NCI-H1417 treated with DMSO at 0.1 percent for 48 hours (cell line): ENCODE measurements at places on chromosomes 1 and 21.

DNA sequence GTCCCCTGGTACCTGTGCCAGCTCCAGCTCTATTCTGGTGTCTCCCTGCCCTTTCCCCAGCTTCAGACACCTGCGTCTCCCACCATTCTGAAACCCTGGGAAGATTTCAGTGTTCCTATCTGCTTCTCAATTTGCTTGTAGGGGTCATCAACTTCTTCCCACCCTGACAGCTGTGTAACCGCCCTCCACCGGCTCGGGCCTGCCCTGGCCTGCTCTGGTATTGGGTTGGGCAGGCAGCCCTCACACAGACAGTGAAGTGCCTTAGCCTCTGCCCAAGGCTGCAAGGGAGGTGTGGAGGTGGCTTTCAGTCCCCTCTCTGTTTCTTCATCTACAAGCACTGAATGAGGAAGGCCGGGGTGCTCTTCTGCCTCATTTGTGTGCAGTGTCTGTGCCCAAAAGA is 97.2 kb downstream of the LAMC2 start:
- no peak for DNase-seq

DNA sequence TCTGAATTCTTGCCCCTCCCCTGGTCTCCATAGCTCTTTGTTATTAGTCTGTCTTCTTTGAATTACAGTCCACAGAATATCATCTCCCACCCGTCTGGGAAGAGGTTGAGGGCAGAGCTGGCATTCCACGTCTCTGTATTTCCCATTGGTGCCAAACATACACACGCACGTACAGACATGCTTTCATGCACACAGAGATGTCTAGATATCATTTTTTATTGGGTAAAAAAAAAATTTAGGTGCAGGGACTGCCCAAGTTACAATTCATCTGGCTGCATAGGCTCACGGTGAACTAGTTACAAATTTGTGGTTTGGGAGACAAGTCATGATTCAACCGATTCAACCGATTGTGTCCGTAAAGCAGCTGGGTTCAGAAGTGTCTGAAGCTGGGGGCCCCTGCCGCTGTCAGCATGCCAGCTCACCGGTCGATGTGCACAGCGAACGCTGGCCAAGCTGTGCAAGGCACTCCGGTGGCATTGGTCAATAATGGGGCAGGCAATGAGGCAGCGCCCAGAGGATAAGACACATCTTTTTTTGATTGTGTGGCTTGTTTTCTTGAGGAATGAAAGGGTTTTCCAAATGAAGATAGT is 73.7 kb downstream of the KCNN3 start:
- no peak for DNase-seq

GRCh38 chr1:13801655-13802486 is 101.9 kb downstream of the PRDM2 start:
- DNase-seq: no peak

- DNase-seq: no peak
Measured at GRCh38 chr1:224801844-224802490, 127.5 kb upstream of the DNAH14 start.

DNA sequence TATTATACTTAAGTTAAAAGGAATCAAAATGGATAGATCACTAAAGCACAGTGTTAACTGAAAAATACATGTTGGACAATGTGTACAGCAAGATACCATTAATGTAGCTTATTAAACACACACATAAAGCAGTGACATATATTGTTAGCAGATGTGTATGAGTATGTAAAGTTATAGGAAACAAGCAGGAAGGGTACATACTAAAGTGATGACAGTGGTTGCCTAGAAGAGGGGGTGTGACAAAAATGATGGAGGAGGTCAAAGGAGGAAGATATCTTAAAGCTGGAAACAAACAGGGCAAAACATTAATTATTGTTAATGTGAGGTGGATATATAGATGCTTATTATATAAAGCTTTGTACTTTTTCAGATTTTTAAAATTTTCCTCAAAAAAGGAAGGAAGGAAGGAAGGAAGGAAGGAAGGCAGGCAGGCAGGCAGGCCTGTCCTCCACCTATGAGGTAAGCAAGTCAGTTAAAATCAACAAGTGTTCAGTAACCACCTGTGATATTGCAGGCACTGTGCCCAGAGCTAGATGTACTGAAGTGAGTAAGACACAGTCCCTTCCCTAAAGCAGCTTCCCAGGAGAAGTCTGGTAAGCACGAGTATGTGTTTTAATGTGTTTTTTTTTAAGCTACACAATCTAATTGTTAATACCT is 252.9 kb upstream of the NR5A2 start:
- no peak for DNase-seq
